OCI-LY7 (cell line): ENCODE measurements at places on chromosomes 11 and 22.

DNA sequence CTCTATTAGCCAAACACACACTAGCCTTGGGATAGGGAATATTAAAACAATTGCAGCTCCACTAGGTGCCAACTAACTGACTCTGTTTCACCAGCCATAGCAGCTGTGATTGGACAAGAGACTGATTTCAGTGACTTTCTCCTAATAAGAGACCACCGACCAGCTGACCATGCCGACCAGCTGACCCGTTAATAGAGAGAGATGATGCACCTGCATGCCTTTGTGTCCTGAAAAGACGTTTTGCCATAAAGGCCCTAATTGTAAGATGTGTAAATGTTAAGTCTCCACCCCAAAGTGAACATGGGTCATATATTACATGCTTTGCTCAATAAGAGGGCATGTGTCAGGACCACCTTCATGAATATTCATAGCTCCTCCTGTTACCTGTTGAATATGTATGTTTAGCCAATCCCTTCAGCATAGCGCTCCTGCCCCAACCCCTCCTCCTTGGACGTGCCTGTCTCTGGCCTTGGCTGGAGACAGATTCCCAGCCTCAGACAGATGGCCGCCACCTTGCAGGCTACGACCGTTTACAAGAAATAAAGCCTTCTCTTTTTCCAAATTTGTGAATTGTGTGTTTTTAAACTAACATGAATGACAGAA is 1.3 kb upstream of the NADSYN1 start:
- DNase-seq, result peak; percentile 57

DNA sequence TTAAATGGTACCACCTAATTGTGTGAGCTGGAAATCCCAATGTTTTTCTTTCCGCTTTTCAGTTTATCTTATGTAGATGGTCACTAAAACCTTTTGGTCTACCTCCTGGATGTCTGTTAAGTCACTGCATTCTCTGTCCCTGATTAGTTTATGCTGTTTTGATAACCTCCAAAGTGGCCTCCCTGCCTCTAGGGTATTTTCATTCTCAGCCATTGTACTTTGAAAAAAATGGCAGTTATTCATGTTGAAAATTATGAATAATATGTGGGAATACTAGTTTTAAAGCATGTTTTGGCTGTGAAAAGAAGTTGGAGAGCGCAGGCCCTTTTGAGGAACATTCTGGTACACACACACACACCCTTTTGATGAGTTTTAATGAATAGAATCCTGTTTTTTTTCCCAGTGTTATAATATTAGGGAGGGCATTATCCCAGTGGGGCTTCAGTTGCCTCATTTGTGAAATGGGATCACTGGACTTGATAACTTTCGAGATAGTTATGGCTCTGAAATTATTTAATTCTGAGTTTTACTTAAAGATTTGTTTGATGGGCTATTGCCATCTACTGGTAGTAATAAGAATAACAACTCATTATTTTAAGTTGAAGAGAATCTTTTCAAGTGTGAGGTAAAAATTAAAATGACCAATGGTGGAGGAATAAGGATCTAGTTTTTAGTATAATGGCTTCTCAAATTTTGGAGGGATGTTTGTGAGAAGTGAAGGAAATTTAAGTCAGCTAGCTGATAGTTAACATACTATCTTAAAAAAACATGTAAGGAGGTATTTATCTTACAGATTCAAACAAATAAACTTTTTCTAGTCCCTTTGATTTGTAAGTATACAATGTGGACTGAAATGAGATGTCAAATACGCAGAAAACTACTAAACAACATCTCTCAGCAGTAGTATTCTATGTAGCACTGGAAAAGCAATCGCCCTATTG is 3.9 kb downstream of the FDX1 start:
- peak; percentile 48 for DNase-seq

DNA sequence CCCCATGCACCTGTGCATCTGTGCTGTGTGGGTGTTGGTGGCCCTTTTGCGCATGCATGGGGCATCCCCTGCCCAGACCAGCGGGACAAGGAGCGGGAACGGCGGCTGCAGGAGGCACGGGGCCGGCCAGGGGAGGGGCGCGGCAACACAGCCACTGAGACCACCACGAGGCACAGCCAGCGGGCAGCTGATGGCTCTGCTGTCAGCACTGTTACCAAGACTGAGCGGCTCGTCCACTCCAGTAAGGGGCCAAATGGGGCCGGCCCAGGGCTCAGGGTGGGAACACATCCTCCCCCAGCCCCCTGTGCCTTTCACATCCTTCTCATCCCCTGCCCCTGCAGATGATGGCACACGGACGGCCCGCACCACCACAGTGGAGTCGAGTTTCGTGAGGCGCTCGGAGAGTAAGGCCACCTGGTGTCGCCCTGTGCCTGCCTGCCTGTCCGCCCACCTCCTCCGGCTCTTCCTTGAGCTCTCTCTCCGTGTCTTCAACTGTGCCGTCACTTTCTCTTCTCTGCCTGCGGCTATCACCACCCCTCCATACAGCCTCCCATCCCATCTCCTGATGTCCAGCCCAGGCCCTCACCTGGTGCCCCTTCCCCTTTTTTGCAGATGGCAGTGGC is 10.6 kb downstream of the SELENOM start:
- no peak for DNase-seq

DNA sequence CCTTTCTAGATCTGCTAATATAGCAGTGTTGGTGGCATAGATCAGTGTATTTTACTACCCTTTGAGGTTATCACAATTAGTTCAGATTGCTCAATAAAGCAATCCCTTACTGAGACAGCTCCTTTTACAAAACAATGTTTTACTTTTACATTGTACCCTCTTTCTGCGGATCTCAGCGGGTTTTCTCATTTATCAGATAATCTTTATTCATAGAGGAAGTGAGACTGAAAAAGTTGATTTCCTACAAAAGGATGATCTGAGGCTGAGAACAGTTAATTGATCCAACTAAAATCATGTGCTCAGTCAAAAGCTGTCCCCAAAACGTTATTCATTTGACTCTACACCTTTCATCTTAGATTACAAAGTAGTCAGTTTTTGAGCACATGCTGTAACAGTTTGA is 2319.9 kb downstream of the LRRC4C start:
- no peak for DNase-seq

- DNase-seq, result no peak
These were observed 230.9 kb upstream of the UBASH3B start for GRCh38 chr11:122424636-122425035.
